ENCODE measurements at places on chromosomes 4 and X.
A peak's percentile ranks its signal among the peaks of the same experiment; 100 is the strongest.

DNA sequence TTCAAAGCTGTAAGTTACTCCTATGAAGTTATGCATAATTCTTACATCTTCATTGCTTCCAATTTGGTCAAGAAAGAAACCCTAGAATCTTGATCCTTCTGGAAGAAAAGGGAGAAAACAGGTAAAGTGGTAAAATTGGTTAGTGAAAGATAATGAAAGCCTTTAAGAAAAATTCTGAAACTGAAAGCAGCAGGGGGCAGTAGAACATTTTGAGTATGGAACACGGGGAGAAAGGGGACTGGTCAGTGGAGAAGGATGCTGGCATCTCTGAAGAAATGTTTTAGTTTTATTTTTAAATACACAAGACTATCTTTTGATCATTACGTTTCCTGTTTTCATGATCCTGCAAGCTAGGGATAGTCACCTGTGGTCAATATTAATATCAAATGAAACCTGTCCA, 54.3 kb downstream of the SLIT2 start:
- no peak for DNase-seq

DNA sequence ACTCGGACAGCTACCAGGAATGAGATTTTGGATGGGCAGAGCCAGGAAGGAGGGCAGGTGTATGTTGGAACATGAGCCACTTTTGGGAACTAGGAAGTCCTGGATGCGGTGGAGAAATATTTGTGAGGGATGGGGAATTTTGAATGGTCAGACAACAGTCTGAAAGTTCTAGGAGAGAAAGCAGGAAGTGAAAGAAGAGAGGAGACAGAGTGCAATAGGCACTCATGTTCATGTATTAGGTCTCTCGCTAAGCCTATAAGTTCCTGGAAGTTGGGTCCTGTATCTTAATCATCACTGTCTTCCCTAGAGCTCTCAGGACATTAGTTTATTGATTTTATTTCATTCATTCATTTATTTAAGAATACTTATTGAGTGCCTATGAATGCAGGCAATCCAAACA, 65.7 kb upstream of the CITED1 start:
- DNase-seq, result no peak

- no peak for DNase-seq
Observed at GRCh38 chrX:111170017-111170416, 74.0 kb downstream of the PAK3 start.

DNA sequence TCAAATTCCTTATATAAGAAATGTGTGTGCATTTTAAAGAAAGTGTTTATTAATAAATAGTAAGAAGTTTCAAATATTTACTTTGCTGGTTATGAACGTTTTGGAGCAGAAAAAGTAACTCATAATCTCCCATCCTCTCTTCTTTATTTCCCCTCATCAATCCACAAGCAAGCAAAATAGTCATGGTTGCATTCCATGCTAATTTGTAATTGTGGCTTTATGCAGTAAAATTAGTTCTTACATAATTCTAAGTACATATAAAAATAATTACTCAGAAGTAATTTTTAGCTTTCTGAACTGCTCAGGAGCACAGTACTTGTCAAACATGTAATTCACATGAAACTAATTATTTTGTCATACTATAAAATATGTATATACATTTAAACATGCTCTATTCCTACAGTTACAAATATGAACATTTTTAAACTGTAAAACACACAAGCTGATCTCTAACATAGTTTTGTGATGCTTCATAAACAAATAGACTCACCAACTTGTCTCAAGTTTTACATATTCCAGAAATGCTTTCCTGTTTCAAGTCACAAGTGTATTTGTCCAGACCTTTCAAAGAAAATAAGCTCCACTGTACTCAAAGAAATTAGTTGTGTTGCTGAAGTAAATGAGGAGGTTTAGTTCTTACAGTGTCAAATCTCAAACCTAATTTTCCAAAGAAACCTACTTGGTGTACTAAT, 218.9 kb downstream of the PABPC4L start:
- DNase-seq, result no peak

DNA sequence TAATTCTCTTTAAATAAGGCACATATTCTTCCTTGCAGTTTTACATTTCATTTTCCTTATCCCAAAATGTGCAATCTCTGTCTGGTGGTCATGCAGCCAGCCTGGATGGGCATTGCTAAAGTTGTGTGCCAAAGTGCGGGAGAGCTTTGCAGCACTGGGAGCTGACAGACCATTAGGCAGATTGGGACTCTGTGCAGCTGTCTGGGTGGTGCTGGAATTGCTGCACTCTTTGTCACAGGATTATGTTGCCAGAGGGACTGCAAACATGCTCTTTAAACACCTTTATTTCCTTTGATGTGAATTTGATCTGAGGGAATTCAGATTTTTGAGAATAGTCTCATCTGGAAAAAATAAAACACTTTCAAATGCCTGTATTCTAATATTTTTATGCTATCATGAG, 956.2 kb upstream of the DIAPH2 start:
- no peak for DNase-seq

- peak; percentile 20 for DNase-seq
Observed at GRCh38 chr4:8580321-8581093, at the start of gene GPR78. Gene GPR78 (plus strand): TSS chr4:8580392. CDS start chr4:8580983, 591 bp downstream.

DNA sequence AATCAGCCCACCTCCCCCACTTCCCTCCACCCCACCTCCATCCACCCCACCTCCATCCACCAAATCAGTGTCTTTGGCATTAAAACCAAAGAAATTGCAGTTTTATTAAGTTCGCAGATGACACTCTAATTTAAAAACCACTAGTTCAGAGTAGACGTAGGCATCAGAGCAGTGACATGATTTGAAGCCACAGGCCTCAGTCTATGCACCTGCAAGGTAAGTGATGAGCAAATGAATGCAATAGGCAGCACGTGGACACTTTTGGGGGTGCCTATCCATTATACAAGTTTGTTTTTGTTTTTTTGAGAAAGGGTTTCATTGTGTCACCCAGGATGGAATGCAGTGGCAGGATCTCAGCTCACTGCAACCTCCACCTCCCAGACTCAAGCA, 88.0 kb upstream of the TRIM2 start:
- DNase-seq, result no peak

- DNase-seq, result no peak
Observed at GRCh38 chr4:171561419-171561818, 251.8 kb upstream of the GALNTL6 start.
